Kidney (tissue), 22 donors: ENCODE measurements at places on chromosomes 6 and 20. TPM values are rescaled to one million over a fixed set of nuclear protein-coding genes. Genes with fewer than 3 reads are reported as not detected.
A peak's percentile ranks its signal among the peaks of the same experiment; 100 is the strongest.

- H3K27ac ChIP-seq = no peak overlapping the region
- no peak for DNase-seq
- H3K4me3 ChIP-seq = no peak overlapping the region
- H3K4me1 ChIP-seq = no peaks in the 10 kb centered on the region
- no peaks in the 10 kb centered on the region for H3K36me3 ChIP-seq
- H3K27me3 ChIP-seq = no peaks in the 10 kb centered on the region
Observed at GRCh38 chr6:105587349-105588122, 184.7 kb upstream of the PREP start.

GRCh38 chr6:33602180-33602579 lies 18.9 kb upstream of the ITPR3 start:
- no peak overlapping the region for H3K27ac ChIP-seq
- no peaks in the 10 kb centered on the region for H3K27me3 ChIP-seq
- no peak for DNase-seq
- H3K4me1 ChIP-seq = peaks cover 4% of the 10 kb centered on the region
- H3K36me3 ChIP-seq = no peaks in the 10 kb centered on the region

GRCh38 chr6:6771964-6772363 lies 183.4 kb downstream of the LY86 start:
- no peak overlapping the region for H3K4me3 ChIP-seq
- no peaks in the 10 kb centered on the region for H3K27me3 ChIP-seq
- H3K4me1 ChIP-seq = no peaks in the 10 kb centered on the region
- H3K36me3 ChIP-seq = no peaks in the 10 kb centered on the region

DNA sequence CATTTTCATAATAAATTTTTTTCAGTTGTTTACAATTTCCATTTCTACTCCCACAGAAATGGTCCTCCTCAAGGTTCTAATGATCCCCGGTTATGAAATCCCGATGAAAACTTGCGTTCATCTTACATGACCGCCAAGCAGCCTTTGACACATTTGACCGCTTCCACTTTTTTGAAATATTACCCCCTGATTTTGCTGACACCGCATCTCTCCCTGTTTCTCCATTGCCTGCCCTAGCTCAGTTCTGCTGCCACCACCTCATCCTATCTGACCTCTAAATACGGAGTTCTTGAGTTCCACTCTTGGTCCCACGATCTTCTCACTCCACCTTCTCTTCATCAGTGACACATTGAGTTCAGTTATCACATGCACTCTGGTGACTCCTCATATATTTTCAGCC lies 74.1 kb downstream of the SLC35B3 start:
- no peak overlapping the region for H3K4me3 ChIP-seq
- DNase-seq = no peak
- H3K36me3 ChIP-seq = no peaks in the 10 kb centered on the region
- no peaks in the 10 kb centered on the region for H3K27me3 ChIP-seq
- H3K27ac ChIP-seq = no peak overlapping the region

DNA sequence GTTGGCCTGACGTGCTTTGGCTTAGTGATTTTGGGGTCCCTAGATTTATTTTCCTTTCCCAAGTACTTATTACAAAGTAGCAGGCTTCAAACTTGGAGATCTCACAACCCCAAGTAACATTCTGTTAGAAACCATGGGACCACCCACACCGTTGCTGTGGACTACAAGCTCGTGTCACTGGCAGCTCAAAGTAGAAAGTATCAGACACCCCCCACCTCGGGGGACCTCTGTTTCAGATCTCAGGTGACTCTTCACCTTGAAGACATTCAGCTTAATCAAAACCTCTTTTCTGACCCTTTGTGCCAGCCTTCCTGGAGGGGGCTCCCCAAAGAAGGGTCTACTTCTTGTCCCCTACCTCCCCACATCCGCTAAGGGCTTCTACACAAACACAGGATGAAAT lies 15.7 kb upstream of the MYT1 start:
- H3K27me3 ChIP-seq = no peaks in the 10 kb centered on the region
- no peaks in the 10 kb centered on the region for H3K36me3 ChIP-seq
- no peak overlapping the region for H3K4me3 ChIP-seq
- no peak overlapping the region for H3K27ac ChIP-seq

- H3K4me1 ChIP-seq = no peaks in the 10 kb centered on the region
- no peaks in the 10 kb centered on the region for H3K36me3 ChIP-seq
- H3K27me3 ChIP-seq = no peaks in the 10 kb centered on the region
- no peak overlapping the region for H3K4me3 ChIP-seq
- H3K27ac ChIP-seq = no peak overlapping the region
Observed at GRCh38 chr20:24987244-24987643, 5.3 kb downstream of the APMAP start.

DNA sequence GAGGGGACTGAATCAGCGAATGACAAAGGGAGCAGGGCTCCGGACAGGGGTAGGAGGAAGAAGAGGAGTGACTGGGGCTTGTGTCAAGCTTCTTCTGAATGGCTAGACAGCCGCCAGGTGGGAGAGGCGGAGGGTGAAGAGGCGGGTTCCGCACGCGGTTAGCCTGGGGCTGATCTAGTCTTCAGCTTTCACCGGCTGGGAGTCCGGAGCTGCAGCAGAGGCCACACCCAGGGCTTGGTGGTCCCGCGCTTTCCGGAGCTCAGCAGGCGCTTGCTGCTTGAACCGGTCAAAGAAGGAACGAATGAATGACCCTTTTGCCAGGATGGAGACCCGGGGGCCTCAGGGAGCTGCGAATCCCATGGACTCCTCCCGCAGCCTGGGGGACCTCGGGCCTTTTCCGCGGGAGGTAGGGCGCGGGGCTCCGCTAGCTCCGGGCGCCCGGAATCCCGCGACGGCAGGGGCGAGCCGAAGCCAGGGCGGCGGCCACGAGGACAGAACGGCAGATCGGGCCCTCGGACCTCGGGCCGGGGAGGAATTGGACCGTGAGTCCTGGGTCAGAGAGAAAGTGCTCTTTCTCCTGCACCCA lies at the start of gene C6orf141:
Gene C6orf141 (plus strand): TSS at position 177 of the 586 bp plus-strand sequence. CDS start 125 bp downstream, at position 302.
- DNase-seq = peak; percentile 51
- peaks cover 12% of the 10 kb centered on the region for H3K27me3 ChIP-seq
- H3K36me3 ChIP-seq = no peaks in the 10 kb centered on the region
- H3K27ac ChIP-seq = no peak within 1 kb of the TSS

DNA sequence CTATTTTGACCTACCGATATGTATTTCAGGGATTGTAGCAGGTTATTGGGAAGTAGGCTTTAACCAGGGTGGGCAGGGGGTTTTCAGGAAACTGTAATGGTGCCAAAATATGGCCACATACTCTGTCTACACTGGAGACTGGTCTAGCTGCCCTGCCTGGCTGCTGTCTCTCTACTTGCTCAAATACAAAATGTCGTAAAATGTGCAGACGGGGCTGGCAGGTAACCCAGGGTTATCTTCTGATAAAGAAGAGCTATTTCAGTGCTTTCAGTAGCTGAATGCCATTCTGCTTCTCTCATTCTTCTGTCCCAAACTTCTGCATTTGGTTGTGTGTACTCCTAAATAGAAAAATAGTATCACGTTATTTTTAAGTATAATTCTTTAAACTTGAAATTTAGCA lies 616.2 kb downstream of the EPM2A start:
- H3K27ac ChIP-seq = no peak overlapping the region
- H3K27me3 ChIP-seq = no peaks in the 10 kb centered on the region
- no peaks in the 10 kb centered on the region for H3K4me1 ChIP-seq
- H3K36me3 ChIP-seq = no peaks in the 10 kb centered on the region
- no peak for DNase-seq

DNA sequence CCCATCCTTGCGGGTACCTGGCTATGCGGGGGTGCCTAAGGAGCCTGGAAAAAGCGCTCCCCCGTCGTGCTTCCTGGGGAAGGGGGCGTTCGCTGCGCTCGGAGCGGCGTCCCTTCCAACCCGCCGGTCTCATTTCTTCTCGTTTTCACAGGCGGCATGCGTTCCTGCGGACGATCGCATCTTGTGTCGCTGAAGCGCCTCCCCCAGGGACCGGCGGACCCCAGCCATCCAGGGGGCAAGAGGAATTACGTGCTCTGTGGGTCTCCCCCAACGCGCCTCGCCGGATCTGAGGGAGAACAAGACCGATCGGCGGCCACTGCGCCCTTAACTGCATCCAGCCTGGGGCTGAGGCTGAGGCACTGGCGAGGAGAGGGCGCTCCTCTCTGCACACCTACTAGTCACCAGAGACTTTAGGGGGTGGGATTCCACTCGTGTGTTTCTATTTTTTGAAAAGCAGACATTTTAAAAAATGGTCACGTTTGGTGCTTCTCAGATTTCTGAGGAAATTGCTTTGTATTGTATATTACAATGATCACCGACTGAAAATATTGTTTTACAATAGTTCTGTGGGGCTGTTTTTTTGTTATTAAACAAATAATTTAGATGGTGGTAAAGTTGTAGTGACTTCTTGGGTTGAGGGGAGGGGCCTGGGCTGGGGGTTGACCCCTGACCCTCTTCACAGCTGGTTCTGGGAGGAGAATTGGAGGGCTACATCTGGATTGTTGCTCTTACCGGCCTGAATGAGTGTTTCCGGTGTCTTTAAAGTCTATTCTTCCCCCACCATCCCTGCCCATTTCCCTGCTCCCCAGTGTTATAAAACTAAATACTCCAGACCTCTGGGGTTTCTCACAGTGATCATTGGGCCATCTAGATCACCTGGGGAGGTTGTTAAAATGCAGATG lies 1.1 kb downstream of the ID1 start:
- no peaks in the 10 kb centered on the region for H3K36me3 ChIP-seq
- peak overlapping the region; percentile 95 for H3K4me3 ChIP-seq
- peaks cover 13% of the 10 kb centered on the region for H3K4me1 ChIP-seq
- peak overlapping the region; percentile 94 for H3K27ac ChIP-seq
- no peaks in the 10 kb centered on the region for H3K27me3 ChIP-seq
- peak; percentile 43 for DNase-seq

GRCh38 chr6:119879731-119880130 lies 530.2 kb upstream of the MAN1A1 start:
- no peaks in the 10 kb centered on the region for H3K36me3 ChIP-seq
- H3K27ac ChIP-seq = no peak overlapping the region
- no peak overlapping the region for H3K4me3 ChIP-seq
- H3K4me1 ChIP-seq = no peaks in the 10 kb centered on the region
- DNase-seq = no peak

DNA sequence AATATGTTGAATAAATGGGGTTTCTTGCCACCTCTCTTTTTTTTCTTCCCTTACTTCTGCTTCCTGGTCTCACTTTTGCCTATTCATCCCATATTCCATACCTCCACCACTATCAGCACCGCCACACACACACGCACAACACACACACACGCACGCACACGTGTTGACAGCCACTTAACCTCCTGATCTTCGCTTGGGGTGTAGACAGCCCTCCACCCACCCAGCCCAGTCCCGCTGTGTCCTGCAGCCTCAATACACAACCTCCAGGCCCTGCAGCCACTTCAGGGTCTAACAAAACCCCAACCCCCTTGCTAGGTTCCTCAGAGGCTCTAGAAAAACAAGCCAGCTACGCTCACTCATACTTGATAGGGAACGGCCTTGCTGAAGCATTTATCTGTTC lies 72.3 kb downstream of the LINC00237 start:
- no peaks in the 10 kb centered on the region for H3K4me1 ChIP-seq
- H3K27ac ChIP-seq = no peak overlapping the region
- no peak overlapping the region for H3K4me3 ChIP-seq
- no peak for DNase-seq
- no peaks in the 10 kb centered on the region for H3K36me3 ChIP-seq
- H3K27me3 ChIP-seq = no peaks in the 10 kb centered on the region

GRCh38 chr6:157535340-157536222 lies 154.6 kb downstream of the ZDHHC14 start:
- H3K27me3 ChIP-seq = no peaks in the 10 kb centered on the region
- peak overlapping the region; percentile 68 for H3K27ac ChIP-seq
- peaks cover 17% of the 10 kb centered on the region for H3K4me1 ChIP-seq
- no peak for DNase-seq

CD83 gene
- 4.0 TPM for total RNA-seq

SEMG1 gene
- total RNA-seq = not detected

OR2H1 gene
- not detected for total RNA-seq

KCNK5 gene
- total RNA-seq = 77.0 TPM

DLGAP4 gene
- total RNA-seq = 62.4 TPM

MCHR2 gene
- not detected for total RNA-seq

PPARD gene
- total RNA-seq = 24.4 TPM

FILIP1 gene
- 4.6 TPM for total RNA-seq
